Activated T-cell treated with anti-CD3 and anti-CD28 coated beads, Interleukin-2, amount 50 U/mL, for 72 hours (primary cell): ENCODE measurements at places on chromosomes 4 and X.
A peak's percentile ranks its signal among the peaks of the same experiment; 100 is the strongest.

DNA sequence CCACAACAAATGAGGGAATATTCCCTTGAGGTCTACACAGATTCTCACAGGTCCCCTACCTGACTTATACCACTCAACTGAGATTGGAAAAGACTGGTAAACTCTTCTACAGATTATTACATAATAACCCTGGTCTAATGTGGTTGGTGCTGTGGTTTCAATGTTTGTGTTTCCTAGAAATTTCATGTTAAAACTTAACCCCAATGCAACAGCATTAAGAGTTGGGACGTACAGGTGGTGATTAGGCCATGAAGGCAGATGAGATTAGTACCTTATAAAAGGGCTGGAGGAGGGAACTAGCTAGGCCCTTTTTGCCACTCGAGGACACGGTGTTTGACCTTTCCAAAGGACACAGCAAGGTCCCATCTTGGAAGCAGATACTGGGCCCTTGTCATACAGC is 84.3 kb upstream of the TAPT1 start:
- no peak overlapping the region for H3K27ac ChIP-seq
- no peaks in the 10 kb centered on the region for H3K36me3 ChIP-seq
- DNase-seq = no peak
- no peaks in the 10 kb centered on the region for H3K4me1 ChIP-seq
- H3K27me3 ChIP-seq = peaks cover 16% of the 10 kb centered on the region

DNA sequence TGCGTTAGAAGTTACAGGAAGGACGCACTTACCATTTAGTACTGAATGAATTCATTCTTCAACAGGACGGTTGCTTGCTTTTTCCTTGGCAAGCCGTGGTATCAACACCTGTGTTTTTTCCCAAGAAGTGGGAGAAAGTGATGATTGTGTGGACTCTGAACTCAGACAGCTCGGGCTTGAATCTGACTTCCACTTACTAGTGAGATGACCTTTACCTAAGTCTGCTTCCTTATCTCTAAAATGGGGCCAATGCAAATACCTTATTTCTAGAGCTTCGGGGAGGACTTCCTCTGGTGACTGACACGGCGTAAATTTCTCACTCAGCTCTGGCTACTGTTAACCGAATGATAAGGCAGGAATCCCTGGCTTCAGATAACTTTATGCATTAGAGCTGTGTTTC is 146.8 kb upstream of the RBPJ start:
- H3K27me3 ChIP-seq = peaks cover 20% of the 10 kb centered on the region
- no peaks in the 10 kb centered on the region for H3K36me3 ChIP-seq
- H3K4me1 ChIP-seq = peaks cover 40% of the 10 kb centered on the region
- H3K27ac ChIP-seq = no peak overlapping the region

DNA sequence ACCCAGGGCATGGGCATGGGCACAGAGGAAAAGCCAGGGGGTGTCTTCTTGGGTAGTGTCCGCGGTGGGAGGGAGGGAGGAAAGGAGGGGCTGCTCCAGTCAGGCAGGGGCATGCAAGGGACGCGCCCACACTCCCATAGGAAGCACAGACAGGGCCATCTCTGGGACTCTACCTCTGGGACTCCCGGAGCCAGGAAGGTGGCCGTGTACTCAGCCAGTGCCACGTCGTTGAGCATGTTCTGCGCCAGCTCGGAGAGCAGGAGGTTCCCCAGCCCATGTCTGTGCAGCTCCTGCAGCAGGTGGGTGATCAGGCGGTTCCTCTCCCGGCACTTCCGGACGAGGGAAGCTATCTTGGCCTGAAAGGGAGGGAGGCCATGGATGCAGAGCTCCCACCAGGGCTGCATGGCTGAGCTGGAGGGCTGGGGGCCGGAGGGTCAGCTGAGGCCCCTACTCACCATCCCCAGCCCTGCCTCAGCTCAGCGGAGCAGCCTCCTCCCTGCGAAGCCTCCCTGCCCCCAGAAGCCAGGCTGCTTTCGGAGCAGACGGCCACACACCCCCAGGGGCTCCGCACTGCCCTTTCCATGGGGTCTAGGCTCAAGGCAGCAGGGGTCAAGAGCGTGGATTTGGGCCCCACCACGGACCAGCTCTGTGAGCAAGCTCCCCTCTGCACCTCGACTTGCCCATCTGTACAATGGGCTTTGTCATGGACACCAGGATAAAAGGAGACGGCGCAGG is 44.6 kb downstream of the C4orf50 start:
- no peaks in the 10 kb centered on the region for H3K36me3 ChIP-seq
- H3K4me3 ChIP-seq = no peak overlapping the region

DNA sequence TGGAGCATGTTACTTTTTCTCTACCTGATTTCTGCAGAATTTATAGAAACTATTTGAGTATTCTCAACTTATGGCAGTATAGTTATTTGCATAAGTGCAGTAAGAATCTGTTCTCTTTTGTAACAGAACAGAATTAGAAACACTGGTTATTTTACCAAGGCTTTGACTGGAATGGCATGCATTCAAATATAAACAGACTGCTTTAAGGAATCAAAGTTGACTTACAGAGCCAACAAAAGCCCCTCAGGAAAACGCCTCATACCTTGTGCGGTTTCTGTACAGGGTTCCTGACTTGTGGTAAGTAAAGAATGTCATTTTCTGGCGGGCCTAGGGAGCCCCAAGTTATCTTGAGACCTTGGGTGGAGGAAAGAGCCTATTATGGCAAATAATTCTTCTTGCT is 97.1 kb downstream of the GPR143 start:
- no peaks in the 10 kb centered on the region for H3K4me1 ChIP-seq
- no peak overlapping the region for H3K27ac ChIP-seq
- H3K36me3 ChIP-seq = peaks cover 4% of the 10 kb centered on the region

DNA sequence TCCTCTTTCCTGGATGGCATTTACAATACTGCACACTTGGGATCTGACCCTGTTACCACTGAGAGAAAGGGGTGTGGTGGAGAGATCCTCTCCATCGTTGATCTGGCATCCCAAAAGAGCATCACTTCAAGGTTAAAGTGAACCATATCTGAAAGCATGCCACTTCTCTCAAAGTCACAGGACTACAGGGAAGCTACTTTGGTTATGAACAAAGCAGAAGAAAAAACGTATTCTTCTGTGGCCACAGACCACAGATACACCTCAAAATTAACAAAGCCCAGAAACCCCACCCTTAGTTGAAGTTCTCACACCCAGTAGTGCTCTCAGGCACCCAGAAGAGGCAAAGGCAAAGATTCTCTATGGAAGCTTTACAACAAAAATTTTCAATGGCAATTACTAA is 108.3 kb downstream of the JADE1 start:
- no peaks in the 10 kb centered on the region for H3K27me3 ChIP-seq
- peak overlapping the region; percentile 45 for H3K27ac ChIP-seq
- no peak for DNase-seq
- H3K4me3 ChIP-seq = no peak overlapping the region

- H3K36me3 ChIP-seq = no peaks in the 10 kb centered on the region
- H3K27ac ChIP-seq = no peak overlapping the region
These were observed 45.5 kb downstream of the TMEM144 start for GRCh38 chr4:158255727-158256324.

- H3K4me3 ChIP-seq = no peak overlapping the region
- peaks cover 3% of the 10 kb centered on the region for H3K36me3 ChIP-seq
- no peaks in the 10 kb centered on the region for H3K27me3 ChIP-seq
- no peak for DNase-seq
These were observed 322.5 kb upstream of the GATB start for GRCh38 chr4:152083338-152083737.

- peaks cover 5% of the 10 kb centered on the region for H3K27me3 ChIP-seq
- H3K36me3 ChIP-seq = no peaks in the 10 kb centered on the region
- no peak overlapping the region for H3K4me3 ChIP-seq
These were observed 213.1 kb downstream of the UGT8 start for GRCh38 chr4:114811564-114812301.

DNA sequence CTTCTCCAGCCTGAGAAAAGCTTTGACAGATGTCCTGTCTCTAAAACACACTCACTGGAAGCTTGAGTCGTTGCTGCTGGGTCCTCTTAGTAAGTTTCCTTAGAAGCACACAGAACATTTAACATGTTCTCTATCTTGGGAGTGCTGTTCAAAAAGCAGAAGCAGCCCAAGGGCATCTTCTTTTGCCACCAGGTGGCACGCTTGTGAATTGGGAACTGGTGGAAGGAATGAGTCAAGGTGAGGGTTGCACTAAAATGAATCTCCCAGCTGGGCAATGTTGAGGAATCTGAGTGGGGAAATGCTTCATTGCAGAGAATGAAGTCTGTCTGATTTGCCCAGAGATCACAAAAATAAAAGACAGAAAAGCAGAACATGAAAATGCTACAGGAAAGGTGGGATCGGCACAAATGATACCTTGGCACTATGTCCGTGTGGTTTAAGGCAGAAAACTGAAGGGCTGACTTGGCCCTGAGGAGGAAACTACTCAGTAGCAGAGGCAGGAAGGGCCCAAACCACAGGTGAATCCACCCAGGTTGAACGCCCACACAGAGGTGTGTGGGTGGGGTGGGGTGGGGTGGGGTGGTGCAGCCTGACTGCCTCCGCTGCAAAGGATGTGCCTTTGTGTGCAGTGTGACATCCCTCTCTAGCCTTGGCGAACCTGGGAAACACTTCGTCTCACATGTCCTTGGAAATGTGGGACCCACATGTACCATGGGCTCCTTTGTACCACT is 26.0 kb downstream of the KIT start:
- H3K4me1 ChIP-seq = peaks cover 24% of the 10 kb centered on the region
- H3K36me3 ChIP-seq = no peaks in the 10 kb centered on the region
